Neuronal stem cell (in vitro differentiated cells): ENCODE measurements at places on chromosomes 4 and X.

DNA sequence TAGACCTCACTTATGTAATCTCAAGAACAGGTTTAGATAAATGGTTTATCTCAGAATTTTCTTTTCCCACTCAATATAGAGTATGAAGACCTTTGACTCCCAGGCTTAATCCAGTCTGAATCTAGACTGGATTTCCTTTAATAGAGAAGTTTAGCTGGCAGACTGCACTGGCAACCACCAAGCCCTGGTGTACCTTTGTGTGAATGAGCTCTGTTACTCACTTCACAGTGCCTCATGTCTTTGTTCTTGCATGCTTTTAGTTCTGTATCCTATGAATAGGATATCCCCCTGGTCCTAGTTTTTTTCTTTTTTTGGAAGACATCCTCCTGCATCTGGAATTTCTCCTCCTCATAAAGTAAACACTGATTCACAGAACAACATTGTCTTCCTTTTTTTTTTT is 53.2 kb upstream of the MCUB start:
- DNase-seq = no peak
- H3K4me3 ChIP-seq = no peak overlapping the region
- H3K27me3 ChIP-seq = no peaks in the 10 kb centered on the region
- H3K27ac ChIP-seq = no peak overlapping the region
- peaks cover 1% of the 10 kb centered on the region for H3K36me3 ChIP-seq

DNA sequence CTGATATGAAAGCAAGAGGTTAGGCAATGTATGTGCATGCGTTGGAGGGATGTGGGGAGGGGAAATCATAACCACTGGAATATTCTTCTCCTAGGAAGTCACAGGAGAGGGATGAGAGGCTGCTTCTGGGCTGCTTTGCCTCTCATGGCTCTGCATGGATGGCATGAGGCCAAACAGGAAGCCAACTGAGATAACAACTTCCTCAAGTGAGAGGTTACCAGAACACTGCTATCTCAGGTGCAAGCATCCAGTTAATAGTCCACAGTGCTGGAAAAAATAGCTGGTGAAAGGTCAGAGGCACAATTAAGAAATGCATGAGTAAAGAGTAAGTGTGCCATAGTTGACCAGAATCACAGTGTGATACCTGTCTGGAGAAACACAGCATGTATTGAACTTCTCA is 113.3 kb downstream of the ELOVL6 start:
- peaks cover 1% of the 10 kb centered on the region for H3K4me1 ChIP-seq
- H3K36me3 ChIP-seq = peaks cover 3% of the 10 kb centered on the region
- H3K27ac ChIP-seq = no peak overlapping the region
- no peaks in the 10 kb centered on the region for H3K27me3 ChIP-seq
- H3K4me3 ChIP-seq = no peak overlapping the region
- DNase-seq = no peak

GRCh38 chr4:31482691-31483090 is 762.5 kb downstream of the PCDH7 start:
- DNase-seq = no peak
- H3K36me3 ChIP-seq = no peaks in the 10 kb centered on the region
- no peak overlapping the region for H3K27ac ChIP-seq
- H3K27me3 ChIP-seq = no peaks in the 10 kb centered on the region

DNA sequence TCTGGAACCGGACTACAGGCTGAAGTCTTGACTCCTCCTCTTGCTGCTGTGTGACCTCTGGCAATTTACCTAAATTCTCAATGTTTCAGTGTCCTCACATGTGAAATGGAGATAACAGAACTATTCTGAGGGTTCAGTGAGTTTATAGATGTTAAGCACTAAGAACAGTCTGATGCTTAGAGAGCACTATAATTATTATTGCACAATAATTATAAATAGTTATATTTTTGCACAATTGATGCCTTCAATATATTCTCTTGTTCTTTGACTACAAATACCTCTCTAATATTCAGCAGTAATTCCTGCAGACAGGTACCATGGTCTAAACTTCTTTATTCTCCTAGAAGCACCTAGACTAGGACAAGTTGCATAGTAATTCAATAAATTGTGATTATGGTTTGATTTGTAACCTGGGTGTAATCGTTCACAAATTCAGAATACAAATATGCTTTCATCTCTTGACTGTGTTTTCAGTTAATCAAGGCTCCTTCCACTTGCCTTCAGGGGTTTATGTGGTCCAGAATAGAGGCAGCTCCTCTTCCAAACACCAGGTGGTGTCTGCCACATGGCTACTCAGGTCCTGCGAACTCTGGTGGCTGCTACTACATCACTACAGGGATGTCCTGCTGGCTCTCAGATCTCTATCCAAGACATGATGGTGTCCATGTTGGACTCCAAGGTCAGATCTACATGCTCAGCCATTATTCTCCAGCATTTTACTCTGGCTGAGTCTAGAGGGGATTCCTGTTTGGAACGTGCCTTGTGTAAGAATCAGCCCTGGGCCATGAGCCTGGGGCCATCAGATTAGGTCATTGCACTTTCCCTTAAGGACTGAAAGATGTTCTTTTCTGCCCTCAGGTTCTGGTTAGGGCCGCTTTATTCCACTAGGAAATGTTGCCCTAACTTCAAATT is 103.4 kb downstream of the QRFPR start:
- no peaks in the 10 kb centered on the region for H3K36me3 ChIP-seq
- no peak for DNase-seq

GRCh38 chr4:10529291-10530136 is 72.3 kb upstream of the ZNF518B start:
- H3K27ac ChIP-seq = no peak overlapping the region
- H3K27me3 ChIP-seq = peaks cover 5% of the 10 kb centered on the region
- H3K4me1 ChIP-seq = no peaks in the 10 kb centered on the region
- no peak for DNase-seq
- H3K4me3 ChIP-seq = no peak overlapping the region

DNA sequence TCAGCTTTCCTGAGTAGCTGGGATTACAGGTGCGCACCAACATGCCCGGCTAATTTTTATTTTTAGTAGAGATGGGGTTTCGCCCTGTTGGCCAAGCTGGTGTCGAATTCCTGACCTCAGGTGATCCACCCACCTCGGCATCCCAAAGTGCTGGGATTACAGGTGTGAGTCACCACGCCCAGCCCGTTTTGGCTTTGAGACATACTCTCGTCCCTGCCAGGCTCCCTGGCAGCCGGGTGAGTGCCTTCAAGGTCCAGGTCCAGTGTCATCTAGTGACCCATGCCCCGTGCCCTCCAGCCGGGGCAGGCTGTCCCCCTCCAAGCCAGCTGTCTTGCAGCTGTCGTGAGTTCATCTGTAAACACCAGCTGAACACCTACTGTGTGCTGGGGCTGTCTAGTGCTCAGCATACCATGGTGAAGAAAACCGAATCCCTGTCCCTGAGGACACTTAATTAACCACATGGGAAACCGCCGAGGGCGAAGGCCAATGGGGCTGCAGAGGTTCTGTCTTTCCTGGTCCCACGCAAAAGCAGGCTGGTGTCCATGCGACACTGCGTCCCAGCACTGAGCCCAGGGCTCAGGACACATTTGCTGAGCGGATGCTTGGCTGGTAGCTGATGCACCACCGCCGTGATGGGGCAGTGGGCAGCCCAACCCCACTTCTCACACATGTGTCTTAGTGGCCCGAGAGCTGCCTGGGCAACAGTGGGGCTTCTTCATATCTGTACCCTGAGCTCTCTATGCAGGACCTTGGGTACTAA is 21.9 kb downstream of the NSG1 start:
- no peaks in the 10 kb centered on the region for H3K27me3 ChIP-seq
- peaks cover 9% of the 10 kb centered on the region for H3K4me1 ChIP-seq
- H3K36me3 ChIP-seq = peaks cover 13% of the 10 kb centered on the region
- peak overlapping the region; percentile 14 for H3K4me3 ChIP-seq

DNA sequence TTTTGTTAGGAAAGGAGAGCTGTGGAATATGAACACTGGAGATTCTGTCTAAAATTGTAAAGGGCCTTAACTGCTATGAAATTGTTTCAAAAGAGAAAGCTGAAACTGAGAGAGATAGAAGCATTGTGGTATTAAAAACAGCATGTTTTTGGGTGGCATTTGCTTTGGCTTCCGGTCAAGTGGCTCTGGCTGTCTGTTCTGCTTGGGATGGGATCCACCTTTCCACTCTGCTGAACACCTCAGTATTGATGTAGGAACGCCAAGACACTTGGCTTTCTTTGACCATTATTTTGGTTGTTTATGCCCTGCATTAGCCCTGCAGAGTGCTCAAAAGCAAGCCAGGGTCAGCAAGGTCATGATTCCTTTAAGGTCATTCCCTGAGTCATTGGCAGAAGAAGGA is 199.7 kb downstream of the SLC4A4 start:
- H3K36me3 ChIP-seq = no peaks in the 10 kb centered on the region
- no peaks in the 10 kb centered on the region for H3K27me3 ChIP-seq
- peaks cover 12% of the 10 kb centered on the region for H3K4me1 ChIP-seq
- DNase-seq = no peak

- no peaks in the 10 kb centered on the region for H3K36me3 ChIP-seq
- no peak overlapping the region for H3K4me3 ChIP-seq
- no peak for DNase-seq
- H3K27ac ChIP-seq = no peak overlapping the region
Measured at GRCh38 chrX:113514906-113515305, 674.3 kb upstream of the AMOT start.

DNA sequence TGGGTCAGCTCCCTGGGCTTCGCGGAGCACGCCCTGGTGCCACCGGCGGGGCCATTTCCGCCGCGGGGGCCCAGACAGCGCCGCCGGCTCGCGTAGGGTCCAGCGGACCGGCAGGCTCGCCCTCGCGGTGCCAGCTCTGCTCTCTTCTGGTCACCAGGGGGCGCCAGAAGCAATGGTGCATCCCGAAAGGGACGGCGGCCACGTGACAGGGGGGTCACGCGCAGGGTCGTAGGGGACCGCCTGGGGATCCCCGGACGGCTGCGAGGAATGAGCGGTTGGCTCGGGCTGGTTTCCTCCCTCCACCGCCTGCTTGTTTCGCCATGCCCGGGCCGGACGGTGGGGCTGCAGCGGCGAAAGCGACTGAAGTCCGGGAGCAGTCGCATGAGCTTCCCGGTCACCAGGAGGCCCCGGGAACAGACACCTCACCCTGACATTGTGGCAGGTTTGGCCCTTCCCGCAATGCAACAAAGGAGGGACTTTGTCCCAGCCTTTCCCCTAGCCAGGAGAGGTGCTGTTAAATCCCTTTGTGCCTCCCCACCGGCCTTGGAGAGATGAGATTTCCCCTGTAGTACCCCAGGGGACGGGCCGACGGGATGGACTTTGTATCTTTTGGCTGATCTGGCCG is 15.8 kb downstream of the ZCCHC12 start:
- no peak overlapping the region for H3K27ac ChIP-seq
- peak overlapping the region; percentile 80 for H3K4me3 ChIP-seq
- H3K36me3 ChIP-seq = no peaks in the 10 kb centered on the region

GRCh38 chr4:149238097-149238496 is 577.5 kb downstream of the IQCM start:
- H3K27me3 ChIP-seq = no peaks in the 10 kb centered on the region
- H3K27ac ChIP-seq = no peak overlapping the region
- no peaks in the 10 kb centered on the region for H3K4me1 ChIP-seq
- DNase-seq = no peak
- H3K36me3 ChIP-seq = no peaks in the 10 kb centered on the region

GRCh38 chr4:41408150-41408549 is 129.8 kb upstream of the LIMCH1 start:
- H3K4me1 ChIP-seq = no peaks in the 10 kb centered on the region
- H3K4me3 ChIP-seq = no peak overlapping the region
- no peak for DNase-seq
- no peak overlapping the region for H3K27ac ChIP-seq
- no peaks in the 10 kb centered on the region for H3K36me3 ChIP-seq

GRCh38 chr4:142194905-142195304 is 558.5 kb downstream of the IL15 start:
- H3K4me1 ChIP-seq = no peaks in the 10 kb centered on the region
- DNase-seq = no peak
- H3K4me3 ChIP-seq = no peak overlapping the region

DNA sequence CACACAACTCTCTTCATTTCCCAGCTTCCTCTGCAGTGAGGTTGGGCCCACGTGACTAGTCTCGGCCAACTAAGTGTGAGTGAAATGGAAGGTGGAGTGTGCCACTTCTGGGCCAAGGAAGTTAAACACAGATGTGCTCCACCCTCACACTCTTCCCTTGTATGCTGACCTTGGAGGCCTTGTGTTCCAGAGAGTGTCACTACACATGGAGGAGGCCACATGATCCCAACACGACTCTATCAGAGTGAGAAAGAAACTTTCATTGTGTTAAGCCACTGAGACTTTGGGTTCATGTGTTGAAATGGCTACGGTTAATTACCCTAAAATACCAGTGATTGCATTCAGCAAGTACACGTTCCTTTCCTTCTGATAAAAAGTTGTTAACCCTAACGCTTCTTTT is 55.1 kb downstream of the TBC1D9 start:
- H3K4me1 ChIP-seq = no peaks in the 10 kb centered on the region
- no peaks in the 10 kb centered on the region for H3K27me3 ChIP-seq
- H3K4me3 ChIP-seq = no peak overlapping the region
- no peak overlapping the region for H3K27ac ChIP-seq
- no peak for DNase-seq

DNA sequence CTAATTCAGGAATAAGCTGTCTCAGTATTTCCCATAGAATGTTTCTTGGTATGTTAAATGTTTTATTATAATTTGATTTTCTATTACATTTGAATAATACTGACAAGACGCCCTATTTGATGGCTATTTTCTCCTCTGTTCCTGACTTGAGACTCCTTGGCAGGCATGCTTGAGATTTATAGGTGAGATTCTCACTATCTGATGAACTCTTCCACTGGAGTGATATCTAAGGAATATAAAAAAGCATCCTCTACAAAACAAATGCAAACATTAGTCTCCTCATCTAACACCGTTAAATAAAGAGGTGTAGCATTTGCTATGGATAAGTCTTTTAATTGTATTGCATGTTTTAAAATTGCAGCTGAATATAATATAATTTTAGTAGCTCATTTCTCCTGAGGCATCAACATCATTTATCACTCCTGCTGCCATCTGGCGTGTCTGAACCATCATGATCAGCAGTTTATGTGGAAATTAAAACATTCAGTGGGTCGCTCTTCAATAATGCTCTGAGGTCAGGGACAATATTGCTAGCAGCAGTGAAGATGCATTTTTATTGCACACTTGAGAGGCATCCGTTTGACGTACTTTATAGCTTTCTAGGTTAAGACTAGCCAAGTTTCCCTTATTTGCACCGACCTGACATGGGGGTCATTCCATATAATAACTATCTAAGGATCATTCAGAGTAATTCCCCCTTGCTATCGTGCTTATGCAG is 210.4 kb upstream of the GALNTL6 start:
- H3K4me1 ChIP-seq = no peaks in the 10 kb centered on the region
- no peak overlapping the region for H3K4me3 ChIP-seq
- H3K27ac ChIP-seq = no peak overlapping the region
- H3K27me3 ChIP-seq = no peaks in the 10 kb centered on the region
- no peak for DNase-seq

DNA sequence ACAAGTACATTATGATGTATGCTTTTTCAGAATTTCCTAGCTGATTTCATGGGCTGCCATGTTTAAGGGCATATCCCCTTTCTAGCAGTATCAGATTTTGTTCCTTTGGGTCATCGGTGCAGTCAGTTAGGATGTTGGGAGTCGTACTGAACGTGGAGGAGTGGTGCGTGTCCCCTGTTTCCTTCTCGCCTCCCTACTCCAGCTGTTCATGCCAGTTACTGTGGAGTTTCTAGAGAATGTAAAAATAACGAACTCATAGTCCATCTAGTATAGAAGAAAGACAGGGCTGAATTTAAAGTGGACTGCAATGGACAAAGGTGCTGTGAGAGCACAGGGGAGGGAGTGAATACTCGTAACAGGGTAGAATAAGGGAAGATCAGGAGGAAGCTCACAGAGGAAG is 111.3 kb downstream of the CEP135 start:
- DNase-seq = no peak
- peaks cover 1% of the 10 kb centered on the region for H3K36me3 ChIP-seq
- no peak overlapping the region for H3K4me3 ChIP-seq

- peaks cover 14% of the 10 kb centered on the region for H3K36me3 ChIP-seq
- no peak overlapping the region for H3K27ac ChIP-seq
- H3K4me1 ChIP-seq = no peaks in the 10 kb centered on the region
Measured at GRCh38 chrX:16695079-16695676, 17.3 kb downstream of the CTPS2 start.
